IPS DF 19.7 (cell line): ENCODE measurements at places on chromosomes 3 and 15.

GRCh38 chr15:75659928-75660645, 12.4 kb downstream of the SNX33 start:
- DNase-seq, result no peak

DNA sequence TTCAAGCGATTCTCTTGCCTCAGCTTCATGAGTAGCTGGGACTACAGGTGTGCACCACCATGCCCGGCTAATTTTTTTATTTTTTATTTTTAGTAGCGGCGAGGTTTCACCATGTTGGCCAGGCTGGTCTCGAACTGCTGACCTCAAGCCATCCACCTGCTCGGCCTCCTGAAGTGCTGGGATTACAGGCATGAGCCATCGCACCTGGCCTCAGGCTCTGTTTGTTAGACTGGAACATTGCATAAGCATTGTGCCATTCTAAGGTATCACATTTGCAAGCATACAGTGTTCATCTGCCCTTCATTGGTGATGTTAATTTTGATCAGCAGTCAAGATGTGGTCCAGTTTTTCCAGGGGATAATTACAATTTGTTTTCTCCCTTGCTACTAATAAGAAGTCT, 43.0 kb downstream of the SQOR start:
- DNase-seq, result no peak

DNA sequence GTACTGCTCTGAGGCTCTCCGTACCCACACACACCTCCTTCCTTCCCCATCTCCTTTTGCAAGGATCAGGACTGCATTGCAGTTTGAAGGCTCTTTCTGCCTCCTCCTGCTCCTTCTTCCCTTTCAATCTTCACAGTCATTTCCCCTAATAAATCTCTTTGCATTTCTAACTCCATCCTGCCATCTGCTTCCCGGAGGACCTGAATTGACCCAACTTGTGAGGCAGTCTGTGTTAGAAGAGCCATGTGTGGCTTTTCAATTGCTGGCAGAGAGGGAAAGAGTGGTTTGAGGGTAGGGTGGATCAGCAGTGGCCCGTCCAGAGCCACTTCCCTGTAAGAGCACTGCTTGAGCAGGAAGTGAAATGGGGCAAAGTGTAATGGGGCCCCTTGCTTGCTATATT, 35.8 kb downstream of the ANAPC13 start:
- no peak for DNase-seq

- DNase-seq, result no peak
Measured at GRCh38 chr3:186176373-186176990, 67.6 kb upstream of the ETV5 start.

- no peak for DNase-seq
Measured at GRCh38 chr3:146142757-146143156, 18.2 kb downstream of the PLOD2 start.
